ENCODE measurements at places on chromosomes 7 and 10.

GRCh38 chr7:44769376-44769775, 20.7 kb downstream of the ZMIZ2 start:
- DNase-seq, result no peak

- no peak for DNase-seq
Measured at GRCh38 chr10:17073725-17074540, 55.7 kb downstream of the CUBN start.

DNA sequence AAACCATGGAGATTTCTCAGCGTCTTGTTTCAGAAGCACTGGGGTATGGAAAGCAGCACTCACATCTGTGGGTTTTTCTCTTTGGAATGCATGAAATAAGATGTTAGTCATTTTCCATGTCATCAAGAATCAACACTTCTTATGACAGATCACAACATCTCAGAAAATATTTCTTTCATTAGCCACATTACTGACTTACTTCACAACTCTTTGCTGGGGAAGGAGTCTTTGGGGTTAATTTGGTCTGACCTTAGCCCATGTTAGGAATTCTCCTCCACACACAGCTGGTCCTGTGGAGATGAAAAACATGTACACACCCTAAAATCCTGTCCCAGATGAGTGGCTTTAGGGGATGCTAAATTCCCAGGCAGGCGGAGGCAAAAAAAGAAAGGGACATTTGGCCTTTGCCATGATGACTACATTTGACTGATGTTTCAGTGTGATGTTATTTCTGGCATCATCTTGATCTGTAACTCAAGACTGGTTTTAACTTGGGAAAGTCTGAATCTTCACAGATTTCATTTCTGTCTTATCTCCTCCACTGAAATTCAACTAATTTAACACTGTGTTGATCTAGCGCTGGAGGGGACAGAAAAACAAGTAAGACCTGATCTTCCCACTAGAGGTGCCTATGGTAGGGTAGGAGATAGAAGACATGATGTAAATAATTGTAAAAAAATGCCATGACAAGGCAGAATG, 363.2 kb downstream of the PRPF18 start:
- DNase-seq, result no peak

- DNase-seq, result no peak
Measured at GRCh38 chr7:94422136-94422535, 27.4 kb downstream of the COL1A2 start.

DNA sequence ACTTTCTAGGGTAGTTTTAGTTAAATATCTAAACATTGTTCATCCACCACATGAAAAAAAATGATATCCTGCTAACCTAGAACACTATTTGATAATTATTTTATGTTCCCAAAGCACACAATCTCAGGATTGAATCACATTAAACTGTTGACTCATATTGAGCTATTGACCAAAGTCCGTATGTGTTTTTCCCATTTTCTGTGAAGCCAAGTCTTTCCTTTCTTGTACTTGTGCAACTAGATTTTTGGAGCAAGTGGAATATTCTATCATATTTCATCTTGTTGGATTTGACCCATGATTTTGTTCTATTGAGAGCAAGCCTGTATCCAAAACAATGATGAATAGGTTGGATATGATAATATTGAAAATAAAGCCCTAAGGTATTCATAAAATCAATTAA, 164.6 kb downstream of the SKAP2 start:
- DNase-seq, result no peak
